ENCODE measurements at places on chromosomes 3 and 15.

GRCh38 chr15:23439513-23439912, 7.5 kb downstream of the GOLGA6L2 start:
- no peak for DNase-seq

DNA sequence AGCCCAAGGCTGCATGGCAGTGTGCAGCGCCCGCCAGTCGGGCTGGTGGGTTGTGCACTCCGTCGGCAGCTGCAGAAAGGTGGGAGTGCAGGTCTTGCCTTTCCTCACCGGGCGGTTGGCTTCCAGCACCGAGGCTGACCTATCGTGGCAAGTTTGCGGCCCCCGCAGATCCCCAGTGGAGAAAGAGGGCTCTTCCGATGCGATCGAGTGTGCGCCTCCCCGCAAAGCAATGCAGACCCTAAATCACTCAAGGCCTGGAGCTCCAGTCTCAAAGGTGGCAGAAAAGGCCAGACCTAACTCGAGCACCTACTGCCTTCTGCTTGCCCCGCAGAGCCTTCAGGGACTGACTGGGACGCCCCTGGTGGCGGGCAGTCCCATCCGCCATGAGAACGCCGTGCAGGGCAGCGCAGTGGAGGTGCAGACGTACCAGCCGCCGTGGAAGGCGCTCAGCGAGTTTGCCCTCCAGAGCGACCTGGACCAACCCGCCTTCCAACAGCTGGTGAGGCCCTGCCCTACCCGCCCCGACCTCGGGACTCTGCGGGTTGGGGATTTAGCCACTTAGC, 4.3 kb downstream of the ISL2 start:
- DNase-seq: no peak

GRCh38 chr3:8562081-8562595, 60.5 kb downstream of the LMCD1 start:
- DNase-seq: no peak

DNA sequence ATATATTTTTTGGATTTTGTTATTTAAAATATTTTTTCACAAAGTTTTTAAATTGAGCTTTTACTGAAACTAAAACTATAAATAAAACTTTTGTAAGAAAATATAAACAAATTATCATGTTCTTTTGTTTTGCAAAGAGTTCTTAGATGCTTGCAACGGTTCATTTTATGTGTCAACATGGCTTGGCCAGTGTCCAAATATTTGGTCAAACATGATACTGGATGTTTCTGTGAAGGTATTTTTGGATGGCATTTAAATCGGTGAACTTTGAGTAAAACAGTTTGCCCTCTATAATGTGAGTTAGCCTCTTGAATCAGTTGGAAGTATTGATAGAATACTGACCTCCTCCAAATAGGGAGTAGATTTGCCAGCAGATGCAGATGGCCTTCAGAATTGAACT, 612.6 kb upstream of the NECTIN3 start:
- no peak for DNase-seq

DNA sequence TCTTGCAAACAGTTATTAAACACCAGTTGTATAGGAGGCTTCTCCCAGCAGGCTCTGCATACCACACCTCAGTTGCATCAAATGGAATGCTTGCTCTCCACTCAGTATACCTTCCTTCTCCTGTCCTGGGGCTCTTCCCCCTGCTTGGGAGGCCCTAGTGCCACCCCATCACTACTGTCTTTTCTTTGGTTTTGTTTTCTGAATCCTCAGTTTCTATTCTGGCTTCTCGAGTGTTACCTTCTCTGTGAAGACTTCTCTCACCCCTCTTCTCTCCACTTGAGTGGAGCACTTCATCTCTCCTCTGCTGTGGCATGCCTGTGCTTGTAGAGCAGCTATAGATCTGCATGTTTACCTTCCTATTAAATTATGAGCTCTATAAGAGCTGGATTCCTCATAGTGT, 75.7 kb upstream of the TPRG1 start:
- no peak for DNase-seq

- DNase-seq: no peak
Measured at GRCh38 chr3:100274361-100274760, 13.6 kb downstream of the TBC1D23 start.

DNA sequence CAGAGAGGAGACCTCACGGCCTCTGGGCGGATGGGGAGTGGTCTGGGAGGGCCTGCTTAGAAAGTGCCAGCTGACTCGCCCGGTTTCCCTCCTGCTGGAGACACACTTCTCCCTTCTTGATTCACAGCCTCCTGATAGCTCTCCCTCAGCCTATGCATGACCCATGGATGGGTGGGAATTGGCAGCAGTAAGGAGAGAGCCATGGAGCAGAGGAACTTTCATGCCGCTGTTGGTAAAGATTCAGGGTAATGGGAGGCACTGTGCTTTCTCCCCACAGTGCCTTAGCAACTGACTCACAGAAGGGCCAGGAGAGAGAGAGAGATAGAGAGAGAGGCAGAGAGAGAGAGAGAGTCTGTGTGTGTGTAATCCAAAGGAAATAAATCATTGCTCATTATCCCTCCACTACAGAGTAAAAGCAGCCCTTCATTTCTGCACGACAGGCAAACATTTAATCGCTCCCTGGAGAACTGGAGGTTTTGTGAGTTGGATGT, 82.8 kb downstream of the SEMA5B start:
- DNase-seq: no peak

DNA sequence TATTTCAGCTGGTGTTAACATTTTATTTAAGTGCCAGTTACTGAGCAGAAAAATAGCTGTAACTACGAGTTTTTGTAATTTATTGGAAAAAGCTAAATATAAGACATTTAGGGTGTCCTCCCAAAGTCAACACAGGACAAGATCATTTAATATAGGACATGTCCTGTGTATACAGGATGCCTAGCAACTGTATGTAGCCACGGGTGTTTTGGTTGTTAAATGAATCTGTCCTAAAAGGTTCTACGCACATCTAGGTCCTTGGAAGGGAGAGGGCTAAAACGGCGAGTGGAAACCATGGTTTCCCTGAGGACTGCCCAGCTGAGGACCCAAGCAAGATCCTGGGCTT, 565 bp upstream of the ZNF621 start:
- no peak for DNase-seq

- no peak for DNase-seq
Measured at GRCh38 chr15:60237446-60237845, 160.3 kb downstream of the ANXA2 start.

GRCh38 chr3:114374433-114374990, 80.7 kb downstream of the TIGIT start:
- no peak for DNase-seq

GRCh38 chr15:40042791-40043320, 3.9 kb upstream of the SRP14 start:
- no peak for DNase-seq

DNA sequence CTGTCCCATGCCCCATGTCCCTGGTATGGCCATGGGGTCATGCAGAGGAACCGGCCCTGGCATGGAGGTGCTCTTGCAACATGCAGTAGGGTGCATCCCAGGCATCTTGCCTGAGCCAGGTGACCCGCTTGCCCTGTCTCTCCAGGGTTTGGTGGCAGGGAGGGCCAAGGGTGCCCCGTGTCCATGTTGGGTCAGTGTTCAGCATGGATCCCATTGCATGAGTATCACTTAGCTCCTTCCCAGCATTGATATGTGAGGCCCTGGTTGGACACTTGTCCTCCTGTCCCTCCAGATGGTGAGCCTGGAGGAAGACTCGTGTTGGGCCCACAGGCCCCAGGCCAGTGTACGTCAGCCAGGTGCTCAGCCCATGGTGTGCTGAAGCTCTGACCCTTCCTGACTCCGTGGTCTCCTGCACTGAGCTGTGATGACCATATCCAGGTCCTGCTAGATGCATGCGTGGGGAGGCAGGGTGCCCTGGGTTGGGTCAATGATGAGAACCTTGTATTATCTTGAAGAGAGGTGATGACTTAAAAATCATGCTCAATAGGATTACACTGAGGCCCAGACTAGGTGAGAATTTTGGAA, 205.0 kb downstream of the UBE3A start:
- no peak for DNase-seq

GRCh38 chr3:127790882-127791183, 31.5 kb downstream of the MGLL start:
- DNase-seq: no peak

DNA sequence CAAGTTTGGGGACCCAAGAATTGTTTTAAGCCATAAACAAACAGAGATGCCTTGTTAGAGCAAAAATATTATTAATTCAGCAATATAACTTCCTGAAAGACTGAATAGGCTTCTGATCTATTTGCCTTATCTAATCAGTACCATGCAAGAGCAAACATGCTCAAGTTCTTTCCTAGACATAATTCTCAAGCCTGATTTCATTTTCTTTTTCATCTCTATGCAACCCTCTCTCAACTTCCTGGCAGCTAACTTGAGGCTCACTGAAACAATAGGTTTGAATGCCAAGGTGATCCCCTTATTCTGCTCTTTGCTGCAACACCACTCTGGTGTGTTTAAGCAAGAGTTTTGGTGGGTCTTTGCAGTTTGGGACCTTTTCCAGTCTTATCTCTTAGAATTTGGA, 230.9 kb upstream of the CD96 start:
- DNase-seq: no peak

DNA sequence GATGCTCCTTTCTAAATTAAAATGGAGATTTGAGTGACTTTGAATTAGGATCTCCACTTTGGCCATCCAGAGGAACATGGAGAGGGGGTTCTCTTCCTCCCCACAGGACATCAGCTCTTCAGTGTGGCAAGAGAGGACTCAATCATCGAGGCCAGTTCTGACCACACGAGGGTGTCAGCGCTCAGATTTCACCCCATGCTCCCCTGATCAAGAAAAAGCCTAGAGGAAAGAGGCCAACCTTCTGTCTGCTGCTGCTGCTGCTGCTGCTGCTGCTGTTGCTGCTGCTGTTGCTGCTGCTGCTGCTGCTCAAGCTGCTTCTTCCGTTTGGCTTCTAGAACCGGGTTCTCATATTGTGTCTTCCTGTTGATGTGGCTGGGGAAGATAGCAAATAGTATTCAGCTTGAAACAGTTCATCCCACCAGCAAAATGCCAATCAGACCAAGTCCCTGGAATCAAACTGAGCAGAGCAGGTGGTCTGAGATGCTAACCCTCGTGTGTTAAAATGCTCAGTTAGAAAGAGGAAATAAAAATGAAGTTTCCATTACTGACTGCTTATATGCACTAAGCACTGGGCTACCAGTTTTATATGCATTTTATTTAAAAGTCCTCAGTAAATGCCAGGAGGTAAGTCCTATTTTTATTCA, 599.0 kb downstream of the MAGI1 start:
- DNase-seq: no peak

DNA sequence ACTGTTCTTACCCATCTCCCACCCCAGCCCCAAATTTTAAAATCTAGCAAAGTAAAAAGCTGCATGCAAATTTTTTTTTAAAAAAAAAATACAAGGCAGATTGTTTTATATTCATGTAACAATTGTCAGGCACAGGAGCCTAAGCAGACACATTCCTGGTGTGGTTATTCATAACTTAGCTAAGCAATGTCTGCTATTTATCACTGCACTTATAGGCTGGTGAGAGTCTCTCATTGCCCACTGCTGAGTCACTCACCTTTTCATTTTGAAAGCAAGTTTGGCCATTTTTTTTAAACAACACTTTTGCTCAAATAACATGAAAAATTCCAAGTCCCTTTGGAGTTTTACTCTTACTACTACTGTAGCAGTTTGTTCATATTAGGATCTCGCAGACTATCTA, 413.9 kb downstream of the RBMS3 start:
- DNase-seq: peak; percentile 60

DNA sequence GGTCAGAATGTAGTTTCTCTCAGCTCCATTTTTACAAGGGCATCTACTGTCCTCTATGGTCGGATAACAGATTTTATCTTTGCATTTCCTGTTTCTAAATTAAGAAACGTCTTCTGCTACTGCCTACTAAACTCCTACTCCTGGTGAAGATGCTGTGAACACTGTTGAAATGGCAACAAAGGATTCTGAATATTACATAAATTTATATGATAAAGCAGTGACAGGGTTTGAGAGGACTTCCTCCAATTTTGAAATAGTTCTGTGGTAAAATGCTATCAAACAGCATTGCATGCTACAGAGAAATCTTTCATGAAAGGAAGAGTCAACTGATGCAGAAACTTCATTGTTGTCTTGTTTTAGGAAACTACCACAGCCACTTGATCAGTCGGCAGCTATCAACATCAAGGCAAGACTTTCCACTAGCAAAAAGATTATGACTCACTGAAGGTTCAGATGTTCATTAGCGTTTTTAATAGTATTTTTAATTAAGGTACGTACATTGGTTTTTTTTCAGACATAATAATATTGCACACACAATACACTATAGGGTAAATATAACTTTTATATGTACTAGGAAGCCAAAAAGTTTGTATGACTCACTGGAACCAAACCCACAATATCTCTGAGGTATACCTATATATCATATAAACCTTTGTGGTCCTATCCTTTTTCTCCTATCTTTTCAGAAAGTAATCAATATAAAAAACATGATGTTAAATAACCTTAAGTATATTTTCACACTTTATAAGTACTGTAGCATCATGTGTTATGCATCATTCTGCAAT, 156.1 kb downstream of the STAG1 start:
- DNase-seq: no peak

DNA sequence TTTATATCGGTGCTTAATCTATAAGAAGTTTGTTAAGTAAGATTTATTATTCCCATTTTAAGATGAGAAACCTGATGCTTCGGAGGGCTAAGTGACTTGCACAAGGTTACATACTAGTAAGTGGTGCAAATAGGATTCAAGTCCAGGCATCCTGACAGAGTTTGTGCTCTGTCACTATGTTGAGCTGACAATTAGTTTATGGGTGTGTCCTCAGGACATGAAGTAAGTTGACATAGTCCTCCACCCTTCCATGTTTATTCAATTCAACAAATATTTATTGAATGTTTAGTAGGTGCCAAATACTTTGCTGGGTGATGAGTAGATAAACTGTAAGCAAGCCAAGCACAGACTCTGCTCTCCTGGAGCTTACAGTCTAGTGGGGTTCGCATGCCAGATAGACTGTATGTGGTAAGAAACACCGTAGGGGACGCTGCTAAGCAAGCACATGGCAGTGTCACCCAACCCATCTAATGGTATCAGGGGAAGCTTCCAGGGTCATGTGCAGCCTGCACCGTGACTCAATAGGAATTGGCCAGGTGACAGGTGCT, 342.7 kb upstream of the SATB1 start:
- no peak for DNase-seq
